A549 treated with RU486 at 1 μM for 4 hours (cell line): ENCODE measurements at places on chromosomes 3 and 15. TPM values are rescaled to one million over a fixed set of nuclear protein-coding genes. Genes with fewer than 3 reads are reported as not detected.

Gene FURIN
- total RNA-seq: 41.1 to 61.8 TPM (median 50.3 TPM) in 5 replicates

Gene CCR9
- not detected in 5 replicates for total RNA-seq

Gene HYAL3
- total RNA-seq: 5.4 to 9.6 TPM (median 7.6 TPM) in 5 replicates

Gene NTRK3
- total RNA-seq: 15.9 to 26.2 TPM (median 21.7 TPM) in 5 replicates

Gene PAK6
- total RNA-seq: 0.11 to 0.87 TPM (median 0.21 TPM) in 5 replicates

Gene CXCR6
- not detected in 5 replicates for total RNA-seq

Gene LYZL4
- total RNA-seq: not detected in 5 replicates

Gene PRSS50
- not detected in 5 replicates for total RNA-seq

Gene JMJD7
- 2.4 to 4.3 TPM (median 3.0 TPM) in 5 replicates for total RNA-seq

Gene GLCE
- 15.2 to 22.4 TPM (median 21.7 TPM) in 5 replicates for total RNA-seq

Gene DUOX2
- total RNA-seq: 0.04 to 0.06 TPM (median 0.05 TPM) in 5 replicates

Gene HYKK
- 6.2 to 7.9 TPM (median 6.7 TPM) in 5 replicates for total RNA-seq

Gene P2RY13
- total RNA-seq: not detected in 5 replicates

Gene ROBO2
- not detected in 5 replicates for total RNA-seq

Gene LRRC31
- not detected in 5 replicates for total RNA-seq

Gene EFHB
- 0.29 to 1.2 TPM (median 0.51 TPM) in 5 replicates for total RNA-seq

Gene PYDC2
- total RNA-seq: not detected in 5 replicates

Gene TMC3
- not detected in 5 replicates for total RNA-seq

Gene ATP6V1A
- total RNA-seq: 13.0 to 21.9 TPM (median 18.9 TPM) in 5 replicates

Gene MUSTN1
- not detected in 5 replicates for total RNA-seq

Gene SQOR
- 70.0 to 86.5 TPM (median 76.1 TPM) in 5 replicates for total RNA-seq

Gene ACTRT3
- 2.5 to 3.2 TPM (median 2.8 TPM) in 5 replicates for total RNA-seq
